ENCODE measurements at places on chromosomes 6 and 20. TPM values are rescaled to one million over a fixed set of nuclear protein-coding genes. Genes with fewer than 3 reads are reported as not detected.

DNA sequence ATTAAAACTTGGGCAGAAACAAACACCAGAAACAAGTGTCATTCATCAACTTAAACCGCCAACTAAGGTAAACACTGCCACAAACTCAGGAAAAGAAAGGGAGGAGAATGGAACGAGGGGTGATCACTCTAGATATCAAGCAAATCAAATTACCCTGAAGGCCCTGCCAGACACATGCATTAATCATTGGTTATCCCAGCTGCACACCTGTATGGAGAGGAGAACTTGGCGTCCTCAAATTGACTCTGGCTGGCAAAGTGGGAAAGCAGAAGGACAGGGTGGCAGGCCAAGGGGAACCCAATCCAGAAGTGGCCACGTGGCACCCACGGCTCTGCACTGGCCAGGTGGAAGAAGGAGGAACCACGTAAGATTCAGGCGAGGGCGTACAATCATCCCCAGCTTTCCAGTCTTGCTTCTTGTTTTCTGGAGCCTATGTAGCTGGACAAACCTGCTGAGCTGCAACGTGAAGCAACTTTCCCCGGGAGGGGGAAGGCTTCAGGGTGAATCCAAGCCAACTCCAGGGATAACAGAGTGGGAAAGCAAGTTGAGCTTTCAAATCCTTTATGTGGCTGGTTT, 156.2 kb upstream of the JARID2 start:
- no peak for DNase-seq

DNA sequence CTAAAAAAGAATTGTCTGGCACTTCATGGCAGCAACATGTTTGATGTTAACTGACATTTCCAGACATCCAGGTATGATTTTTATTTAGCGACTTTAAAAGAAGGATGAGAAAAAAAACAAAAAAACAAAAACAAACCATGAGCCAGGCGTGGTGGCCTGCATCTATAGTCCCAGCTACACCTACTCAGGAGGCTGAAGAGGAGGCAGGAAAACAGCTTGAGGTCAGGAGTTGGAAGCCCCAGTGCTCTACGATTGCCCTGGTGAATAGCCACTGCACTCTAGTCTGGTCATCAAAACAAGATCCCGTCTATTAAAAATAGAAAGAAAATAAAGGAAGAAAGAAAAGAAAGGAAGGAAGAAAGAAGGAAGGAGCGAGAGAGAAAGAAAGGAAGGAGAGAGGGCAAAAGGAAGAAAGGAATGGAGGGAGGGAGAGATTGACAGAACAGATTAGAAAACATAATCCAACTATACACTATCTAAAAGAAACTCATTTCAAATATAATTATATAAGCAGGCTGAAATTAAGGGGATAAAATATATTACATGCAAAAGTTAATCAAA, 141.6 kb downstream of the TRIM27 start:
- DNase-seq = no peak

GRCh38 chr20:62551407-62552323, 75.9 kb upstream of the GATA5 start:
- no peak for DNase-seq

DNA sequence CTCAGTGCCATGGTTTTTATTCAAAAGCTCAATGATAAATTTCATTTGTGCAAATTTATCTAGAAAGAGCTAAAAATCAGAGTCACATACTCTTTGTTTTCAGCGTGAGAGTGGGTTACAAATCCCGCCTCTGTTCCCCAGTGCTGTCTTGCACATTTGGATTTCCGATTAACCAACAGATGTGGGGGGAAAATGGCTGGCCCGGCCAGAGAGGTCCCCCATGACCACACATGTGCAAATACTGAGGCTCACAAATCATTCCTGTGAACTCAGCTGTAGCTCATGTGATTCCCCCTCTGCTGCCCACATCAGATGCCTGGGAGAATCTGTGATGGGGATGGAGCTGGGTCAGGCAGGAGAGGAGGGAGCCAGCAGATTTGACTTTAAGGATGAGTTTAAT, 168.7 kb downstream of the PAX1 start:
- DNase-seq = no peak

GRCh38 chr20:62819494-62820174, 2.8 kb downstream of the COL9A3 start:
- DNase-seq = no peak

DNA sequence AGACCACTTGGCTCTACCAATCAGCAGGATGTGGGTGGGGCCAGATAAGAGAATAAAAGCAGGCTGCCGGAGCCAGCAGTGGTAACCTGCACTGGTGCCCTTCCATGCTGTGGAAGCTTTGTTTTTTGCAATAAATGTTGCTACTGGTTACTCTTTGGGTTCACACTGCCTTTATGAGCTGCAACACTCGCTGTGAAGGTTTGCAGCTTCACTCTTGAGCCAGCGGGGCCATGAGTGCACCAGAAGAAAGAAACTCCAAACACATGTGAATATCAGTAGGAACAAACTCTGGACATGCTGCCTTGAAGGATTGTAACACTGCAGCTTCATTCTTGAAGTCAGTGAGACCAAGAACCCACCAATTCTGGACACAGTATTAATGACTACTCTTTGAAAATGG, 89.9 kb upstream of the MBOAT1 start:
- no peak for DNase-seq

The FAM209A gene
- total RNA-seq = not detected

- DNase-seq = no peak
Measured at GRCh38 chr6:105507811-105508210, 104.9 kb upstream of the PREP start.

The ELOVL4 gene
- 0.50 TPM for total RNA-seq

The RSPO3 gene
- 40.1 TPM for total RNA-seq

- no peak for DNase-seq
Measured at GRCh38 chr6:14037402-14038277, 79.9 kb upstream of the CD83 start.

The PSMF1 gene
- 140 TPM for total RNA-seq

GRCh38 chr6:25177500-25178028, 101.6 kb upstream of the CARMIL1 start:
- no peak for DNase-seq

GRCh38 chr6:24910331-24910960, 25.3 kb downstream of the RIPOR2 start:
- no peak for DNase-seq

DNA sequence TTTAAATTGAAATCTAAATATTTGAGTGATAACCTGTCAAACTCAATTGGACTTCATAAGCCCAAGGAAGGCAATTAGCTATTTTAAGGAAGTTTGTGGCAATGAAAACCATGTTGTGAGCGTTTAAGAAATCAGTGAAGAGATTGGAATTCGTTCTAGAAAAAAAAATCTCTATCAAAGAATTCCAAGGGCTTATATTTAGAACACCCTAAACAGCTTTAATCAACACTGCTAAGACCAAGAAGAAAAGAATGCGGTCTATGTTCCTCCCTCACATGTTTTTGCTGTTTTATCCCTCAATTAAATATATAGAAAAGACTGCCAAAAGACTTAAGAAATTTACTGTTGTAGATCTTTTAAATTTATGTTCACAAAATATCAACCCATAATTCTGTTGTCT, 16.6 kb upstream of the ABRACL start:
- DNase-seq = no peak

GRCh38 chr20:57475388-57476083, 49.4 kb downstream of the CTCFL start:
- DNase-seq = no peak

GRCh38 chr20:13464702-13465101, 174.0 kb downstream of the TASP1 start:
- DNase-seq = no peak

The ADAM33 gene
- 94.4 TPM for total RNA-seq

The ATP9A gene
- total RNA-seq = 129 TPM

DNA sequence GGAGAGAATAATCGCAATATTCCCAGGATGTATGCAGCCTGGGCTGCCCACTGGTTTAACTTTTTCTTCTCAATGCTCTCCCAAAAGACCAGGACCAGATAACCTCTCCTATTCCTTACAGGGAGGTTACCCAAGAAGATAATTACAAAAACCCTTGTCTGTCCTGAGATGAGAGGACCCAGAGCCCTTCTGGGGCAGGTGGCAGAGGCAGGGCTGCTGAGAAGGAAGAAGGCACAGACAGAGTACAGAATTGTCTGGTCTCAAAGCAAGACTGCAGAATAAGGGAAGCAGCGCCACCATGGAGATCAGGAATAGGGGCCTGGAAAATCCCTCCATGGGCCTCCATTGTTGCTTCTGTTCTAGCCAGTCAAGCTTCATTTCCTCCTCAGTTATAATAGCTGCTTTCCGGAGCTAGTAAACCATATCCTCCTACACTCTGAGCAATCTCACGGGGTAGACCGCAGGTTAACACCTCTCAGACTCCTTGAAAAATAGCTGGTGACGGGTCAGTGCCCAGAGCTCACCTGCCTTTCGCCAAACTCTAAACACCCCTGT, 463 bp upstream of the HLA-DMB start:
- no peak for DNase-seq

DNA sequence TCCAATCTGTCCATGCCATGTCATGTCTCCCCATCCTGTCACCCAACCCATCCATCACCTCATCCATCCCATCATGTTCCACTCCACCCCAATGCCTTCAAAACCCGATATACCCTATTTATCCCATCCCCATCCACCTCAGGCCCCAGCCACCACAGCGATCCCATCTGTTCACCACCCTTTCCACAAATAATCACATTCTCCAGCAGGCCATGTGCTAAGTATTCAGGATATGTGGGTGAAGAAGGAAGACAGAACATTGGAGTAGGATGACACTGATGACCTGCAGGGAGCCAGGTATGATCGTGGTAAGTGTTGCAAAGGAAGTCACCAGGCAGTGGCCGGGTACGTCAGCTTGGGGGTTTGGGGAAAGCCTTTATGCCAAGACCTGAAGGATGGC, 48.8 kb downstream of the NPEPL1 start:
- DNase-seq = no peak

The OARD1 gene
- total RNA-seq = 14.7 TPM

The SNRPB gene
- total RNA-seq = 119 TPM

DNA sequence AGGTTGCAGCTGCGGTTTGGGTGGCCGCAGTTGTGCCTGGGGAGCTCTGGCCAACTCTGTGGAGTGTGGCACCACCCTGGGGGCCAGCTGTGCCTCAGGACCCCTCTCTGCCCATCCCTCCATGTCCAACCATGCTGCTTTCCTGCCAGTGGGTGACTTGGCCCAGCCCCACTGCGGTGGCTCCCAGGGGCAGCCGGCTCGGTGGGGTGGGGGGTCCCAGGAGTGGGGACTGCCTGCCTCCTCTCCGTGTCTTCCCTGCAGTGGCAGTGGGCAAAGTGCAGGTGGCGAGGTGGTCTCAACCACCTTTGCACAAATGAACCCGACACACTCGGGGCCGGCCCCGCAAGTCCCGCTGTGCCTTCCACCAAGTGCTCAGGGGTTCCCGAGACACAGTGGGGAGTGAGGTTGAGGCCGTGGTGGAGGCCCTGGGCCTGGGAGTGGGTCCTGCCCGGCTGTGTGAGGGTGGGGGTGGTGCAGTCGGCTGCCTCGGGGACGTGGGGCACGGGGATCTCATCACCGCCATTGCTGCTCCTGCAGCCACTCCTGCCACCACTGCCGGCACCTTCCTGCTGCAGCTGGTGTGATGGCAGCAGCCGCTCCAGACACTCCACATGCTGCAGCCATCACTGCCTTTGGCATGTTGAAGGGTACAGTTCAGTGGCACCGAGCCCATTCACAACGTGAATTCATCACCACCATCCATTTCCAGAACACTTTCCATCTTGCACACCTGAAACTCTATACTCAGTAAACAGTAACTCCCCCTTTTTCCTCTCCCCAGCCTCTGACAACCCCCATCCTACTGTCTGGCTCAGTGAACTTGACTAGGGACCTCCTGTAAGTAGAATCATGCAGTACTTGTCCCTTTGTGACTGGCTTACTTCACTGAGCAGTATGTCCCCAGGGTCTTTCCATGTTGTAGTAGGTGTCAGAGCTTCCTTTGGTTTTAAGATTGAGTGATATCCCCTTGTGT, 10.7 kb upstream of the SLCO4A1 start:
- no peak for DNase-seq

The SOX18 gene
- total RNA-seq = 16.7 TPM

DNA sequence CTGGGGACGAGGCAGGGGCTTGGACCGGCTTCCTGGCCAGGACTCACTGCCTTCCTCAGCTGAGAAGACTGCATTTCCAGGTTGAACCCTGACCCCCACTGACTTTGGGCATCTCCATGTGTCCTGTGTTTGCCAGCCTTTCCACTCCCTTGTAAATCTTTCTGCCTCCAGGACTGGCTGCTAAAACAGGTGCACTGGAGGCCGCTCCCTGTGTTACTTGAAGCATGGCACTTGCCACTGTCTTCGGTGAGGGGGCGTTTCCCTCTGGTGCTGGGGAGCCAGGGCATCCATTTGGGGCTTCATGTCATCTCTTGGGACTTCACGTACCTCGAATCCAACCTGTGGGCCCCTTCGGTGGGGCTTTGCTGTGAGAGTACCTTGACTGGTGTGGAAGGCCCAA, 6.7 kb upstream of the RBM38 start:
- DNase-seq = no peak

GRCh38 chr6:112191509-112192020, 62.8 kb downstream of the LAMA4 start:
- no peak for DNase-seq

The DEFB127 gene
- total RNA-seq = not detected

The CD24 gene
- 0.84 TPM for total RNA-seq

- no peak for DNase-seq
Measured at GRCh38 chr6:43856005-43856765, 86.2 kb downstream of the VEGFA start.

GRCh38 chr20:53940907-53941545, 129.4 kb downstream of the BCAS1 start:
- no peak for DNase-seq

Data from omental fat pad (tissue), 4 donors.